Caudate nucleus (tissue), 63 donors: ENCODE measurements at places on chromosomes 3 and 15.

DNA sequence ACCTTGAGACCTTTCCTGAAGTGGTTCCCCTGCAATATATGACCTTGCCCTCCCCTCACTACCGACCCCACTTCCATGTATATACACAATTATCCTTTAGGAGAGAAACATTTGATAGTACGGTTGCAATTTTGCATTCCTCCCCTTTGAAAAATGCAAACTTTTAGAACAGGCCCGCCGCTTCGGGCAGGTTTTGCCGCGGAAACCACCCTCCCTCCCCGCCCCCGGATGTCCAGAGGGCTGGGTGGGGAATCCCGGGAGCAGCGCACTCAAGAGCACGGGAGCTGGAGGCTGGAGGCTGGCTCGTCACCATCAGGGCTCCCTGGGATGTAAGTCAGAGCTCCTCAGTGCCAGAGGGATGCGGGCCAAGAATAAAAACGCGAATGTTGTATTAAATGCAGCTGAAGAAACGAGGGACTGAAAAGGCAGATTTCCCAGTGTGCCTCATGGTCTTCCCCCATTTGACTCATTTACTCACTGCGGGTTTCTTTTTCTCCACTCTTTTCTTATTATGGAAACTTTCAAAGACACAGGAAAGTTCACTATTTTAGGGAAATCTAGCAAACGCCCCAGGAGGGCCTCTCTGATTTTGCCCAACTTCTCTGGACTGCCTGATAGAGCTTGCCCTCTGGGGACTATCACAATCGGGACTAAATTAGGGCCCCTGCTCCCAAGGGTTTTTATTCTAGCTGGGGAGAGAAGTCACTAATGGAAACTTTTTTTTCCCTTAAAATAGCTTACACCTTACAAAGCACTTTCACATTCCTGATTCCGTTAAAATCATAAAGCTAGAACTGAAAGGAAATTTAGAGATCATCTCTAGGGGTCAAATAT lies 2.9 kb upstream of the USP3 start:
- DNase-seq = no peak

DNA sequence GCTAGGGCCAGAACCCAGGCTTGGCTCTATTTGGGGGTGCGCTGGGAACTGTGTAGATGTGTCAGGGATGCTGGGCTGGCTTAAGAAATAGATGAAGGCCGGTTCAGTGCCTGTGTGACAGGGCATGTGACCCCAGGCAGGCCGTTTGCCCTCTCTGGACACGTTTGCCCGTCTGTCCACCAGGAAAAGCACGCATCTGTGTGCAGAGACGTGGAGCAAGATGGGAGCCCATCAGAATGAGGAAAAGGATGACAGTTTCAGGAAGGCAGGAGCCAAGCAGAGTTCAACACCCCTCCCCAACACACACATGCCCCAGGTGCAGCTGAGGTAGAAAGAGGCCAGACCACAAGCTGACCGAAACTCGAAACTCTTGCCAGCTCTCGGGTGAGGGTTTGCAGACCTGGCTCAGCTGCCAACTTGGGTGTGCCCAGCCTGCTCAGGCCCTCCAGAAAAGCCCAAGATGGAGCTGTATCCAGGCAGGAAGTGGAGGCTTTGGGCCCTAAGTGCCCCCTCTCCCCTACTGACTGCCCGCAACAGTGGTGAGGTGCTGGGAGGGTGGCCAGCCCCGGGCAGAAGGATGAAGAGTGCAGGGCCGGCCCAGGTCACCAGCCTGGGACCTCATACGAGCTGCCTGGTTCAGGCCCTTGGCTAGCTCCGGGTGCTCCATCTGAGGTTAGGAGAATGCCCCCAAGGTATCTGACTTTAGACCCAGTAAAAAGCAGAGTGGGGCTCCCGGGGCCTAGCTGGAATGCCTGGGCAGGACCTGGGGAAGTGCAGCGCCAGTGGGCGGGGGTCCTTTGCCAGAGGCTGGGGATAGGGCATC lies 10.2 kb upstream of the MESP1 start:
- no peak for DNase-seq

DNA sequence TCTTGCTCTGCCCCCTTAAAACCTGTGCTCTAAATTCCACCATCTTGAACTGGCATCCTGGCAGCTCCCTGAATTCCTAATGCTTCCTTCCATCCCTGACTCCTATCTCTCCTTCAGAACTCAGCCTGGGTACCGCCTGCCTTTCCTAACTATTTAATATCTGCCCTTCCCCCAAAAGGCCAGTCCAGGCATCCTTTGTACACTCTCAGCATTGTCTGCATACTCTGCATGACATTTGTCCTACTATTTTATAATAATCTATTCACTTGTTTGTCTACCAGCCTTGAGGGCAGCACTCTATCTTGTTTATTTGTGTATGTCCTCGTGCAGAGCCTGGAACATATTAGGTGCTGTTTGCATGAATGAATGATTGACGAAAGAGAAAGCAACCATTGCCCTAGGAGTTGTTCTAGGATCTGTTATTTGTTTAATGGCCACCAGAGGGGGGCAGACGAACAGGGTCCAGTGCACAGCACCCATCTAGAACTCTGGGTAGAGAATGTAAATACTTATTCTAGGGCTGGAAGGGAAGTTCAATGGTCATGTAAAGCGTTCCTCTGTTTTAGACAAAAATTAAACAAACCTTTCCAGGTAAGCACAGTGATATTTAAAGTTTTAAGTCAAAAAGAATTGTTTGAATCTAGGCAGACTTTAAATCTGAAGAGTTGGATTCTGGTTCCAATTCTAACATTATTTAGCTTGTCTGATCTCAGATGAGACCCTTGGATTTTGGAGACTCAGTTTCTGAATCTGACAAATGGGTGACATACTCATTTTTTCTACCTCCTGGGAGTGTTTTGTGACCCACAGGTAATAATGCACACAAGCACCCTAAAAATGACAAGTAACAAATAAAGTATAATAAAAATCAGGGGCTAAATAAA lies 125.8 kb upstream of the GALNT15 start:
- no peak for DNase-seq

DNA sequence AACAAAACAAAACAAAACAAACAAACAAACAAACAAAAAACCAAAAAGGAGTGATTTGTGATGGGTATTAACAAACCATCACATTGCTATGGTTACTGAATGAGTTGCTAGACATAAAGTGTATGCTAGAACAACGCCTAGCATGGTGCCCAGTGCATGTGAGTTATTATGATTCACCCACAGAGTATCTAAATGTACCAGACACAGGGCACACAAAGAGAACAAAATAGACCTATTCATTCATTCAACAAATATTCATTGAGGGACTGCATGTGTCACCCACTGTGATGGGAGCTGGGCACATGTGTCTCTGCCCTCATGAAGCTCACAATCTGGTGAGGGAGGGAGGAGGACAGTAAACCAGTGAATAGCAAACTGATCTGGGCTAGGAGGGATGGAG lies 11.6 kb upstream of the ACAN start:
- no peak for DNase-seq

- DNase-seq = no peak
These were observed 247.9 kb downstream of the ZMAT3 start for GRCh38 chr3:178823591-178824246.

DNA sequence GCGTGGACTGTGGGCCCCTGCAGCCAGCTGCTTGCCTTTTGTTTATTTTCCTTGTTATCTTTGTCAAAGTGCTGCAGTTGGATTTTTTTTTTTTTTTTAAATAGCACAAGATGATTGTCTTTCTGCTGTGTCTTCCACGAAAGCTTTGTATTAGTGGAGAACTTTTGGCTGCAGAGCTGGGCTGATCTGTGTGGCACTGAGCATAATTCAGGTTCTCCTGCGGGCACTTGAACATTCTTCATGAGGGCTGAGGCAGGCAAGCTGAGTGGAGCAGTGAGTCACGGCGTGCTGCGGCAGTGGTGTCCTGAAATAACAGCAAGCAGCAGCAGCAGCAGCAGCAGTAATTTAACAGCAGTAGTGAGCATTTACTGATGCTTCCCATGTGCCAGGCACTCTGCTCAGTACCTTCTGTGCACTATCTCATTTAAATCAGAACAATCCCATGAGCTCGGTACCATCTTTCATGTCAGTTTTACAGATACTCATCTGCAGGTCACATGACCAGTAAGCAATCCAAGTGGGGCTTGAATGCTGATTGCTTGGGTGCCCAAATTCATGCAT lies 45.8 kb downstream of the MITF start:
- DNase-seq = peak; percentile 9

- peak; percentile 4 for DNase-seq
These were observed 57.8 kb downstream of the STARD5 start for GRCh38 chr15:81265944-81266775.

DNA sequence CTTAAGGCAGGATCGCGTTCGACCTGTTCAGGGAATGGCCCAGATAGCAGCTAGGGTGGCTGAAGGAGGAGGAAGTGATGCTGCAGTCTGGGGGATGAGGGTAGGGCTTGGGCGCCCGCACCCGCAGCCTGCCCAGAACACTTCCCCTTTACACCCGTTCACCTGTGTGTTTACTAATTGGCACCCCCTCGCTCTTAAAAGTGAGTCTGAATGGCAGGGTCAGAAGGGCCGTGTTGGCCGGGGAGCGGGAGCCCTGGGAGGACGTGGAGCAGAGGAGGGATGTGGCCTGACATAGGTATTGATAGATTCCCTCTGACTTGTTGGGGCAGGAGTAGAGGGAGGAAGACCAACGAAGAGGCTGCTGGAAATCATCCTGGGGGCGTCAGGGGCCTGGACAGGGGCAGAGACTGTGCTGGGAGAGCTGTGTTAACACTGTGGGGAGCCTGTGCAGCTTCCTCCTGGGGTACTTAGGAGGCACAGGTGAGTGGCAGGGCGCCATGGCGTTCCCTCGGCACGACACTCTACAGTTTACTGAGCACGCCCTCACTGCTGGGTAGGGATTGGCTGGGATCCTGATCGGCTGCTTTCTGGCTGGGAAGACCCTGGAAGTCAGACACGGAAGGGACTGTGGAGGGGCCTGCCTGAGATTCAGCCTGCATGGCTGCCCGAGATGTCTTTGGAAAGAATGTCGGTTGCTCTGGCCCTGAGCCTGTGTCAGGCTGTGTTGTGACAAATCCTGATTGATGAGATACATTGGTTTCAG lies 51.7 kb downstream of the SLC6A6 start:
- DNase-seq = no peak

- DNase-seq = no peak
These were observed 121.8 kb upstream of the NLGN1 start for GRCh38 chr3:173275740-173276139.

DNA sequence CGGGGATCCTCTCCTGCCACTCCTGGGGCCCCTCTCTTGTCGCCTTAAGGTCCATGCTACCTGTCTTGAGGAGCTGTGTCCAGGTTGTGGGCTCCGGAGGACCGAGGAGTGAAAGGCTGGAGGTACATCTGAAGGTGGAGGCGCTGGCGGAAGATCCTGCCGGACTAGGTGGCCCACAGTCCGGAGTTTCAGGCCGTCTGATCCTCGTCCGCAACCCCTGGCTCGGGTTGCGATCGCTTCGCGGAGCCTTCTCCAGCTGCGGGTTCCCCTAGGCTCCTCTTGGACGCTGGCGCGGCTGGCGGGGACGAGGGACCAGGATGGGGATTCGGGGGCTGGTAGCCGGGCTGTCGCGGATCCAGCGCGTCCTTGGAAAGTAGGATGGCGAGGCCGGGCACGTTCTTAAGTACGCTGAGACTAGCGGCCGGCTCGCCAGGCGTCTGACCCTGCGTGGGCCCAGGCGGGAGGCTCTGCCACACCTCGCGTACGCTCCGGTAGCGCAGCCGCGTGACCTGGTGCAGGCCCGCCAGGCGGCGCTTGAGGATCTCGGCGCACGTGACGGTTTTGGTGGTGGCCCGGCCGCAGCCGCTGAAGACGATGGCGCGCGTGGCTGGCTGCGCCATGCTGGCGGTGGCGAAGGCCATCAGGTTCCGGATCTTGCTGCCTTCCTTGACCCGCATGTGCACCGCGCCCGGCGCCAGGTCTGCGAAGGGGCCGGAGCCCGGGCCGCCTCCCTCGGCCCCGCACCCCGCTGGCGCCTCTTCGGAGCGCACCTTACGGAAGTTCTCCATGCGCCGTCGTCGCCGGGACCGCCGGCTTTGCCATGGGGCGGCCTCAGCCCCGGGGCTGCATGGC lies 550 bp downstream of the RPP25 start:
- no peak for DNase-seq

GRCh38 chr3:72890166-72890925 lies 2.5 kb downstream of the GXYLT2 start:
- no peak for DNase-seq
